ENCODE measurements at places on chromosomes 3 and 15.

DNA sequence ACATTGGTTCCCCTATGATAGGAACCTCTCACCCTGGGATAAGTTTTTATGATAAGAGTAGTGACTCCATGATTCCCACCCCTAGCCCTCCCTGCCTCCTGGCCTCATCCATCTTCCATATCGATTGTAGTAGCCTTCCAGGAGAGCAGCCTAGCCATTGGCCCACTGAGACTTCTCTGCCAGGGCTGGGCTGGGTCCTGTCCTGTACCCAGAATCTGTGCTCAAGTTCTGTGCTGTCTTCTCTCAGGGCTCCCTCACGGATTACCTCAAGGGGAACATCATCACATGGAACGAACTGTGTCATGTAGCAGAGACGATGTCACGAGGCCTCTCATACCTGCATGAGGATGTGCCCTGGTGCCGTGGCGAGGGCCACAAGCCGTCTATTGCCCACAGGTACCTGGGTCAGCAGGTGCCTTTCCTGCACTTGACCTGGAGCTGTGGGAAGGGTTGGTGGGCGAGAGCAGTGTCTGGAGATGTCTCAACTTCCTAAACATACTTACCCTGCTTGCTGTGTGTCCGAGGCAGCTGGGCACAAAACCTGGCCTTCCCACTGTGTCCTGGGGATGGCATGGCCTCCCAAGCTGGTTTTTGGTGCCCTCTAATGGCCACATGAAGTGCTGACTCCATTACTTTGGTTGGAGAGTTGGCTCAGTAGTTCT lies 16.6 kb upstream of the EXOG start:
- peak; percentile 47 for DNase-seq

GRCh38 chr3:186209810-186210752 lies 101.2 kb upstream of the ETV5 start:
- no peak for DNase-seq

- DNase-seq, result no peak
Measured at GRCh38 chr3:66142079-66142478, 78.7 kb upstream of the SLC25A26 start.

DNA sequence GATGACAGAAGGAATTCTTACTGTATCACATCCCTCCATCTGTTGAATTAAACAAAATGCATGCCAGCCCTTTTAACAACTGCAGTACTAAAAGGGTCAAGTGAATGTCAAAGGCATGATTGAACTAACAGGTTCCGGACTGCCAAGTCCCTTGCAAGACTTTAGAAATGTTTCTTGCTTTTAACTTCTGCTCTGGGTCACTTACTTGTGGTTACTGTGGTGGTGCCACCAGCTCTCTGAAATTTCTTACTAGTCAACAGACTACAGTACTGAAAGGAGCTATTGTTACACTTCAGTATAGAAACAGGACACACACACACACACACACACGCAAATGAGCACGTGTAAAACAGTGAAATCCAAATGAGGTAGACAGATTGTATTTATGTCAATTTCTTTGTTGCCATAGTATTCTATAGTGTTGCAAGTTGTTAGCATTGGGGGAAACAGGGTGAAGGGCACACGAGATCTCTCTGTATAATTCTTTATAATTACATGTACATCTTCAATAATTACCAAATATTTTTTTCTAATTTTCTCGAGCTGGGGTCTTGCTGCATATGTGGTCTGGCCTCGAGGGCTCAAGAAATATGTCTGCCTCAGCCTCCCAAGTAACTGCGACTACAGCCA lies 79.9 kb upstream of the SLC25A26 start:
- no peak for DNase-seq

DNA sequence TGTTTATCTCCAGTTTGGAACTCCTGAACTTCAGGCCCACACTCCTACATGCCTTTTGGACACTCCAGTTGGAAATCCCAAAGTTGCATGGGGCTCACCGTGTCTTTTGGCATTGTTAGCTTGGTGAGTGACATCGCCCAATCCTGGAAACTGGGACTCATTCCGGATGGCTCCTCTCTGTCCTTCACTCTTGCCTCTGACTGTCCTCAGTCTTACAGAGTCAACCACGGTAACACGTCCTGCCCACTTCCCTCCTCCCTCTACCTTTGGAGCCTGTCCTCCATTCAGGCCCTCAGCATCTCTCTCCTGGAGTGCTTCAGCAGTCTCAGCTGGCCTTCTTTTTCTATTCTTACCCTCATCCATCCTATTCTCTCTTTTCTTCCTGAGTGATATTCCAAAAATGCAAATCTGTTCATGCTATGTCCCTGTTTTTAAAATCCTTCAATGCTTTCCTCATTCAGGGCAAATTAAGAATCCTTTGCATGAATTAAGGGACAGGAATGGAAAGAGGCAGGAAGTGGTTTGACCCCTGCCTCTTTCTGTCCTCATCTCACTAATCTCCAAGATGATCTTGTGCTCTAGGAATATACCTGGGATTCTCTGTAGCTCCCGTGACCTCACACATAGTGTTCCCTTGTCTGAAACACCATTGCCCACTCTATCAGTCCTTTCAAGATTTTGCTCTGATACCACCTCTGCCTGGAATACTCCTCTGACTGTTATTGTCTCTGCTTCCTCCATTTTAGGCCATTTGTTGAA lies 42.5 kb downstream of the LPP start:
- no peak for DNase-seq

- DNase-seq, result peak; percentile 70
Measured at GRCh38 chr3:101574388-101575112, 570 bp downstream of the PCNP start.

DNA sequence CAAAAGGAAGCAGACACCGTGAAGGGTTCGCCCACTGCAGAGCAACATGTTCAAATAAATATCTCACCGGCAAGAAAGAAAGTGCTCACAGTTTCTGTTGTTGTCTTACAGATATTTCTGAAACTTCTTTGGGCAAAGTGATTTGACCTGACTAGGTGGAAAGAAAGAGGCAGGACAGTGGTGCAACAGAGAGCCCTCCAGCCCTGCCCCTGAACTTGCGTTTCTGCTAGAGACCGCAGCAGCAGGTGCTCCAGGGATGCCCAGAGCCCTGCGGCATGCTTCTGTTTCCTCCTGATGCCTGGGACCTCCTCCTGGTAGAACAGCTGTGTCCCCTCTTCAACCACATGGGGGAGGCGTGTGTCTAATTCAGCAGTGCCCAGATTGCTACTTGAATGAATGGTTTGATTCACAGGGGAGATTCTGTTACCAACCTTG lies 123.4 kb downstream of the ATP10A start:
- DNase-seq, result no peak

DNA sequence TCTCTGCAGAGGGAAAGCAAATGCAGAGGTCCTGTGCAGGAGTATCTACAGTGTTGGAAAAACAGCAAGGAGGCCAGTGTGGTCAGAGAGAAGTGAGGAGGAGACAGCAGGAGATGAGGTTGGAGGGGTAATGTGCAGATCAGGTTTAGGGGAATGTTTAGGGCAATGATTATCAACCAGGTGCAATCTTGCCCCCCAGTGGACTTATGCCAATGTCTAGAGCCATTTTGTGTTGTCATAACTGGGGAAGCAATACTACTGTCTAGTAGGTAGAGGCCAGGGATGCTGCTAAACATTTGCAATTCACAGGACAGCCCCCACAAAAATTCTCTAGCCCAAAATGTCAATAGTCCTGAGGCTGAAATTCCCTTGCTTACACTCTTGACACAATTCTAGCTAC lies 13.1 kb downstream of the CCDC191 start:
- no peak for DNase-seq

- DNase-seq, result no peak
Measured at GRCh38 chr15:29731865-29732264, 90.4 kb downstream of the TJP1 start.

GRCh38 chr15:67746450-67746849 lies 78.9 kb upstream of the SKOR1 start:
- no peak for DNase-seq

DNA sequence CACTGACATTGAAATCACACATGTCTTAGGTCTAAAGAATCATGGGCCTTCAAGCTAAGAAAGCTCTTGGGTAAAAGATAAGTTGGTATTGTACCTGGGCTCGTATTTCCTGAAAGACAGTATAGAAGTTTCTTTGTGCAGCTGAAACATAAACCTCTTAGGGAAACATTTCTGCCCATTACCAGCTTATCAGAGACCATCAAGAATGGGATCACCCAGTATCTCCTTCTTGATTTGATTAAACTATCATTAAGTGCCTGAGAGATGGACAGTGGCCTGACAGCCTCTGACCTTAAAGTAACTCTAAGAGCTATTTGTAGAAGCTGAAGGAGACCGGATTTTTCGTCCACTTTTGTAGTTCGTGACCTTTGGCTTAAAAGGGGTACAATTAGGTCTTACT lies 265.3 kb downstream of the ERC2 start:
- no peak for DNase-seq

GRCh38 chr15:73746883-73747282 lies 6.3 kb downstream of the INSYN1 start:
- DNase-seq, result no peak

- DNase-seq, result no peak
Measured at GRCh38 chr15:47766406-47766805, 49.1 kb downstream of the SEMA6D start.

GRCh38 chr3:85796140-85796539 lies 837.4 kb downstream of the CADM2 start:
- no peak for DNase-seq

DNA sequence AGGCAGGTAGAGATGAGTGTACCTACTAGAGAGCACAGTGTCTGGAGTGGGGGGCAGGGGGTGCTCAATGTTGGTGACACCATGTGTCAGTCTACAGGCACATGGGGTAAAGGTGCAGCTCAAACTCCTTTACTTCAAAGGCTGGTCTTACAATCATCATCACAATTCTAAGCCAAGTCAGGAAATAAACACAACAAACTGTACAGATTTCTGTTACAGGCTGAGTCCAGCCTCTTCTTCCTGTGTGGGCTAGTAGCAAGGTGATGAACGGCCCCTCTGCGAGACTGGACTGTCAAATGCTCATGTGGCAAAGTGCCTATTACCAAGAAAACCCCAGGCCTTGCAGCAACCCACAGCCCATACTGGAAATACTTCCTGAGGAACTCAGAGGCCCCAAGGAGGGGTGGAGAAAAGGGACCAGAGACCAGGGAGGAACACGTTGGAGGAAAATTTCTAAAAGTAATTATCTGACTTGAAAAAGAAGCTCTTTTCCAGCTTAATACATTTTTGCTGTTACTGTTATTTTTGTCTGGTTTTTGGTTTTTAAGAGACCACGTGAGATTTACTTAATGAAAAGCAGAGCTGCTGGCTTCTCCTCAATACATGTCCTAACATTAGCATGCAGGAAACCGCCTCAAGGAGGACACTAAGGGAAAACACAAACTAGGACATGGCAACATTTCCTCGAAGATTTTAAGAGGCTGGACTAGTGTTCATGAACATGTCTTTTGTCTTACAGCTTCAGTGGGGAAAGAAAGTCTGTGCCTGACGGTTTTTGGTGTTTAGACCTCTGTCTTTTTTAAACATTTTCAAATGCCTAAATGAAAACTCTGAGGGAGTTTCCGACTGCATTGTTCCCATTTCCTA lies 29.5 kb downstream of the TBC1D2B start:
- no peak for DNase-seq

DNA sequence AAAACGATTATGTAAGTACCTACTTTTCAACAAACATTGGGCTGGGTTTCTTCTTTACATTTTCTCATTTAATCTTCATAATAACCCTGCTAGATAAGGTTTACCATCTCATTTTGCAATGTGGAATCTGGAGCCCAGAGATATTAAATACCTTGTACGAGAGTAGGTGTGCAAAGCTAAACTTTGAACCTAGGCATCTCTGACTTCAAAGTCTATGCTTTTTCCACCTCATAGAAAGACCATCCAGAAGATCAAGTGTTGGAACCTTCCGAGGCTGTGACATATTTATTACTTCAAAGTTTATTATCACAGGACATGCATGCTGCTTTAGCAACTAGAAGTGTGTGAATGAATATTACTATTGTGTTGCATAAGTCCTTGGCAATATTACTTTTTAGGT lies 497.2 kb upstream of the TPRG1 start:
- no peak for DNase-seq

DNA sequence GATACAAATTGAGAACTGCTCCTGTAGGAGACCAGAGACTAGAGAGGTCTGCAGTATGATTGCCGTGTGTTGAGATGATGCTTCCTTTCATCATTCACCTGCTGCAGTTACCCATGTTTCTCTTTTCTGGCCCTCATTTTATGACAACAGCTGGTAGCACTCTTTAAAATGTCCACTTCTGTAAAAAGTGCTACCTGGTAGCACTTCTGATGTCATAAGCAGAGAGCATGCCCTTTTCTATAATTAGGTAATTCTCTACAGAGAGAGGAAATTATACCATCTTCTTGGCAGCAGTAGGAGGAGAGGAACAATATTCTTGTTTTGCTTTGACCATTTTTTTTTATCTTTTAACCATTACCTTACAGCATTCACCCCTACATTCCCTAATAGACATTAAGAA lies 123.8 kb downstream of the PPM1L start:
- no peak for DNase-seq

GRCh38 chr3:178785961-178786360 lies 249.7 kb downstream of the KCNMB2 start:
- no peak for DNase-seq

- no peak for DNase-seq
Measured at GRCh38 chr15:78207110-78207458, 27.3 kb downstream of the ACSBG1 start.

DNA sequence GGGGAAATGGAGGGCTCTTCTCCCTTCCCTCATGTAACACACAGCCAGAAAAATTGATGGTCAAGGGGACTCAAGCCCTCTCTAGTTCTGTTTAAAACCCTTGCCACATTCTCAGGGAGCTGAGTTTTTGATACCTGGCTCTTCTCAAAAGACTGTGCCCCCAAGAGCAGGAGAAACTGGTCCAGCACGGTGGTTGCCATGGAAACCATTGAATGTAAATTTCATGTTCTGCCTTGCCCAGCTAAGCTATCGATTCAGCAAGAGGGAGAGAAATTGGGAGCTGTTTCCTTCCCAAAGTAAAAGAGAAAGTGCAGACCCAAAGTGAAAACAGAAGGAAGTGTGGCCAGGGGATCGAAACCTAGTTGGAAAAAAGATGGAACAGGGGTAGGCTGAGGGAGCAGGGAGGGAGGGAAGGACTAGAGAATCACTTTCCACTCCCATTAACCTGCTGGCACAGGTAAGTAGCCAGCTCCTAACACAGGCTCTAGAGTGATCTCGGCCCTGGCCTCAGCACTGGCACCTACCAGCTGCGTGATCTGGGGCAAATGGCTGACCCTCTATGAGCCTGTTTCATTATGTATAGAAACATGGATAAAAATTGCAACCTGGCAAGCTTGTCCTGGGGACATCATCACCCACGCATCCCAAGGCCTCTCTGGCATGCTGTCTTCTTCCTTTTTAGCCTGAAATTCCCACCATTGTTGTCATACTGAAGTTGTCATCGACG lies 140.9 kb downstream of the TPRA1 start:
- DNase-seq, result no peak

GRCh38 chr3:61030469-61031035 lies 220.7 kb downstream of the FHIT start:
- no peak for DNase-seq

- no peak for DNase-seq
Measured at GRCh38 chr3:44454258-44454657, 23.2 kb downstream of the ZNF445 start.

DNA sequence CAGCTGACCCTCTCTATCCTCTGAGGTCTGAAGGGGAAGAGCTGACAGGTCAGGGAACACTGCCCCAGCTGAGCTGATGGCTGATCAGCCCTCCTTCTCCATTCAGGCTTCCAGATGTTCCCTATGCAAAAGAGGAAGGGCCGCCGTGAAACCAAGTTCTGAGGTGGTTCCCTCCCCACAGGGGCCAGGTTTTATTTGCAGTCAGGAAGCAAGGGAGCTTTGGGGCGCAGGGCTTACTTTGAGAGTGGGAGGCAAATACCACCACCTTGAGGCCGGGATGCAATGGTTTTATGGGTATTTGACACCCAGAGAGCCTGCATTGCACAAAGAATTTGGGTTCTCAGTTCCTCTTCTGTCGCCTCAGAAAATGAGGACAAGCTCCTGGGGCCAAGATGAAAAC lies 186.9 kb downstream of the ARRDC4 start:
- no peak for DNase-seq
